ENCODE measurements at places on chromosomes 5 and 9.

- DNase-seq, result no peak
Measured at GRCh38 chr5:27906931-27907601, 868.7 kb upstream of the CDH9 start.

- no peak for DNase-seq
Measured at GRCh38 chr5:32059761-32060530, 114.2 kb downstream of the GOLPH3 start.

- no peak for DNase-seq
Measured at GRCh38 chr9:136726631-136727191, 14.3 kb downstream of the DIPK1B start.

DNA sequence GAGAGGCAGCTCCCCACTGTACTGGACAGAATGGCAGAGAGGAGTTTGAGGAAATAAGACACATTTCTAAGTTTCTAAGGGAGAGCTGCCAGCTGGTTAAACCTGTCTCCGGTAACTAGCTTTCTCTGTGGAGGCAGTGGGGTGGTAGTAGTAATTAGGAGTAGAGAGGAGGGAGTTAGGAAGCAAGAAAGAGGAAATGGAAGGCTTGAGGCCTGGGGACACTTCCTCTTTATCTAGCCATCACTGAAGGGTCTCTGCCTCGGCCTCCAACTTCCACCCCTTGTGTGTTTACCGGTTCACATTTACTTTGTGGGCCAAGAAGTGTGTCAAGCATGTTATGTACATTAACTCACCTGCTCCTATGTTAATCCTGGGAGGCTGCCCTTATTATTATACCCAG is 462.2 kb upstream of the DMAC1 start:
- DNase-seq, result no peak

Measured in NCI-H1694 (cell line).